ENCODE measurements at places on chromosomes 12 and 14.

DNA sequence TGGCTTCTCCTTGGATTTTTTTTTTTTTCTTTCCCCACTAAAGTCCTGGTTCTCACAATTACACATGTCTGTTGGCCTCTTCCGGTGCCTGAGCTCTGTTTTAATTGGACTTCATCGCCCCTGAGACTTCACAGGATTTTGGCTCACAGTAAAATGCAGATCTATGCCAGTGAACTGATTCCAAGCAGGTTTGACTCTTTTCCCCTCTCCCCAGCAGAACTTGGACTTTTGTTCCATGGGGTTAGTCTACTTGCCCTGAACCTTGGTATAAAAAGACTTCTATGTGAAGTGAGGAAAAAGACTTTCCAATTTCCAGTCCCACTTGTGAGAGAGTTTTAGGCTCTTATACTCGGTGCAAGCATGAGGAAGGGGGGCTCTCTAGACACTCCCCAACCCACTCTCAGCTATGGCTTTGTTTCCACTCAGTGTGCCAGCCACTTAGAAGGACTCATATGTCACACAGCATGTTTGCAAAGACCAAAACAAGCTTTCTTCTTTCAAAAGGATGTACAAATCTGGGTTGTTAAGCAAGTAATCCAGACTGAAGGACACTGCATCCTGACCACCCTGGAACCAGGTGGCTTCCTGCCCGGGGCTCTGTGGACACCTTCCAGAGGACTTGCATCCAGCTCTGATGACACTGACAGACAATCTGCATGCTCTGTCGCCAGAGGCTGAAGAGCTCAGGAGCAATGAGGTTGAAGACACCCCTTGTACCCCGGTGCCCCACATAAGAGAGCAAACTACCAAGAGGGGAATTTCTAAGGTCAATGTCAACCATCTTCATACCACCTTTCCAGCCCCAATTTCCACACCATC, 221.9 kb upstream of the EGLN3 start:
- DNase-seq, result no peak

- DNase-seq, result no peak
Observed at GRCh38 chr12:83313322-83313721, 626.6 kb downstream of the TMTC2 start.

GRCh38 chr12:41189395-41190251, 1.5 kb downstream of the PDZRN4 start:
- no peak for DNase-seq

DNA sequence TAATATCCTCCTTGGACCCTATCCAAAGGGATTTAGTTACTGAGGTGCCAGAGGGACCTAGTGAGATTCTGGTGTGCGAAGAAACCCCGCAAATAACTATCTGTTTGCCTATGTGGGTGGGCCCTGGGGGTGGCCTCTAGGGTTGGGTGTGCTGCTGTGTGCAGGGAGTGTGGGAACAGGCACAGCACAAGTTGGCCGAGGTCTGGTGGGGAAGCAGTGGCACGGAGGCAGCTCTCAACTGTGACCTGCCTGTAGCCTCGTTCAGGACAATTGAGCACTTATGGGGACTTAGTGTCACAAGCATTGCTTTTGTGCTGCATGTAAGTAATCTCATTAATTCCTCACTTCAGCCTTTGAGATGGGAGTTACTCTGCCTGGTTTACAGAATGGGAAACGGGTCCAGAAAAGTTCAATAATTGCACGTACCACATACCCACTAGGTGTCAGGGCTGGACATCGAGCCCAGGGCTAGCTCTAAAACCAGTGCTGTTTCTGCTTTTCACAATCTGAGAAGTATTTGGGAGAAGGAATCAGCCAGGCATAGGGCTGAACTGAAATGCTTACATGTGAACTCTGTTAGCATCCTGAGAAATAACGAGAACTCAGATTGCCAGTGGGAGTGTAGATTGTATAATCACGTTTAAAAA, 58.8 kb downstream of the TECPR2 start:
- no peak for DNase-seq

DNA sequence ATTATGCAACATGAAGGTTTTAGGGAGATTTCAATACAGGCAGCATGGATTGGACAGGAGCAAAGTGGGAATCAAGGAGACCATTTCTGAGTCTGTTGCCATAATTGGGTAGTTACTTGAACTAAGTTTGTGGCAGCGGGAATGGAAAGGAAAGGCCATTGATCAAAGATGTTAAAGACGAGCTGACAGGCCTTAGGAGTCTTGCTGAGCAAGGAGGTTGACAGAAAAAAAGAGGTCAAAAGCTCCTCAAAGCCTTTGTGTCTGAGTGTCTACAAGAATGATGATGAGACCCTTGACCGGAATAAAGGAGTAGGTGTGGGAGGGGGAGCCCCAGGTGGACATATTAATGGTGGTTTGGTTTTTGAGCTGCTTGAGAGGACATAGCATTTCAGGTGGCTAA, 9.4 kb downstream of the PLEKHA5 start:
- DNase-seq, result no peak

DNA sequence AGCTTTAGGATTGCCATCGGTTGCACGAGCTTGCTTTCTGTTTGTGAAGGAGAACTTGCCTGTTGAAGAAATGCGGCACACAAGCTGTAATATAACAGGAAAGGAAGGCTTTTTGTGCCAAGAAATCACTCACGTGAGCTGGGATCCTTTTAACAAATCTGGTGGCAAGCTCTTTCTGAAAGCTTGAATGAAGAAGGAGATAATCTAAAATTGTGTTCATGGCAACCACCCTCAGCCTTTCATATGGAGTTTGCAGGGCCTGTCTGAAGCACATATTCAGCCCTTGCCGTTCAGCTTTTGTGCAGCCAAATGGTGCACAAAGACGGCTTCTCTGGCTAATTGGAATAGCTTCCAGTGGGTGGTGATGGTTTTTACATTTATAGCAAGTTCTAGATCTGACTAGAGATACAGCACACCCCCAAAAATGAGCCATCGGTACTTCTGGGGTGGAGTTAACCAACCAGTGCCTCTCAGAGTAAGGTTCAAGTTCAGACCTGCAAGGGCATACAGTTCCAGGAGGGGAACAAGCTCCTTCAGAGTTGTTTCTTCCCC, 107.4 kb downstream of the AEBP2 start:
- DNase-seq, result no peak

DNA sequence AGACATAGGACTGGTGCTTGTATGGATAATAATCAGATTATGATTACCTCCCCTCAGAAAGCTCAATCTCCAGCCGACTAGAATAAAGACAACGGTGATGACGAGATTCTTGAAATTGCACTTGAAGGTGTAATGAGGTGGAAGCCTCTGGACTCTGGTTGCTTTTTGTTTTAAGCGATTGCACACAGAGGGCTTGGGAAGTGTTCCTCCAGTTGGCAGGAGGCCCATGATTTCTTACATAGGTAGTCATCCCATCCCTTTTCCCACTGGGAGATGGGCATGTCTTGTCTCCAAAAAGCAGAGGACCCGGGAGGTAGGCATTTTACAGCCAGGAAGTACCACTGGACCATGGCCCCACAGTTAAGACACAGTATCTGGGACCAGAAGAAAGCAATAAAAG, 165.7 kb upstream of the FKBP4 start:
- no peak for DNase-seq

- DNase-seq, result no peak
Observed at GRCh38 chr14:50312734-50313054, 570 bp downstream of the DMAC2L start.

DNA sequence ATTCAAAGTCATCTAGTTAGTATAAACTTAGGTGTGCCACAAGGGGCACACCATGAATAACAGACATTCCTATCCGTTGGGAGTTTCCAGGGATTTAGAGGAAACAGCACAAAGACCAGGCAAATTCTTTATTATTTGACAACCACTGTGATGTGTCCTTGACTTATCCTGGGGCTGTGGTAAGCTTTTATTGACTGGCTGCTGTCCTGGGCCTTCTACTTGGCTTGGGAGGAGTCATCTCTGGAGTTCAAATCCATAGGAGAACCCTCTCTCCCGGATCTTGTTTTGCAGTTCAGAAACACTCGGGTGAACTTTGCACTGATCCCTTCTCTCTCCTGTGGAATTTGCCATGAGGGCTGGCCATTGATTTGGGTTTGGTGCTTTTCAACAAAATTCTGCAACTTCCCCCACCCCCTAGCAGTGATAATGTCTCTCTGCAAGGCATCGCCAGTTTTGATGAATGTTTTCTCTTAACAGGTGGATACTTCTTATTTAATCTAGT, 136.3 kb downstream of the ADCK1 start:
- DNase-seq, result no peak

DNA sequence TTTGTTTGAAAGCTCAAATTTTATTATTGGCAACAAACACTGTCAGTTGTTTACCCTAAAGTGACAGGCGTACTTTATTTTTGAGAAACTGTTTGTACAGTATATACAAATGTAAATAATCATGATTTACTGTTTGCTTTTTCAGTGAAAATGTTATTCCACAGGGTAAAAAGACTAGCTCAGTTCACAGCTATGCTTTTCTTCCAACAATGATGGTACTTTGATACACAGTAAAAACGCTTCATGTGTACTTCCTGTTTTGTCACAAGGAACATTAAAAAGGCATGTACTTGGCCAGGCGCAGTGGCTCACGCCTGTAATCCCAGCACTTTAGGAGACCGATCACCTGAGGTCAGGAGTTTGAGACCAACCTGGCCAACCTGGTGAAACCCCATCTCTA, 53.7 kb downstream of the MON2 start:
- no peak for DNase-seq

- no peak for DNase-seq
Observed at GRCh38 chr14:51825926-51826325, 34.5 kb upstream of the GNG2 start.

DNA sequence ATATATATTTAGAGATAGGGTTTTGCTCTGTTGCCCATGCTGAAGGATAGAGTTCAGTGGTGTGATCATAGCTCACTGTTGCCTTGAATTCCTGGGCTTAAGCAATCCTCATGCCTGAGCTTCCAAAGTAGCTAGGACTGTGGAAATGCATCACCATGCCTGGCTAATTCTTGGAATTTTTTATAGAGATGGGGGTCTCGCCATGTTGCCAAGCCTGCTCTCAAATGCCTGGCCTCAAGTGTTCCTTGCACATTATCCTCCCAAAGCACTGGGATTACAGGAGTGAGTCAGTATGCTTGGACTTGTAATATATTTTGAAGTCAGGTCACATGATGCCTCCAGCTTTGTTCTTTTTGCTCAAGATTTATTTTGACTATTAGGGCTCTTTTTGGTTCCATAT, 178.0 kb downstream of the RPAP3 start:
- no peak for DNase-seq

DNA sequence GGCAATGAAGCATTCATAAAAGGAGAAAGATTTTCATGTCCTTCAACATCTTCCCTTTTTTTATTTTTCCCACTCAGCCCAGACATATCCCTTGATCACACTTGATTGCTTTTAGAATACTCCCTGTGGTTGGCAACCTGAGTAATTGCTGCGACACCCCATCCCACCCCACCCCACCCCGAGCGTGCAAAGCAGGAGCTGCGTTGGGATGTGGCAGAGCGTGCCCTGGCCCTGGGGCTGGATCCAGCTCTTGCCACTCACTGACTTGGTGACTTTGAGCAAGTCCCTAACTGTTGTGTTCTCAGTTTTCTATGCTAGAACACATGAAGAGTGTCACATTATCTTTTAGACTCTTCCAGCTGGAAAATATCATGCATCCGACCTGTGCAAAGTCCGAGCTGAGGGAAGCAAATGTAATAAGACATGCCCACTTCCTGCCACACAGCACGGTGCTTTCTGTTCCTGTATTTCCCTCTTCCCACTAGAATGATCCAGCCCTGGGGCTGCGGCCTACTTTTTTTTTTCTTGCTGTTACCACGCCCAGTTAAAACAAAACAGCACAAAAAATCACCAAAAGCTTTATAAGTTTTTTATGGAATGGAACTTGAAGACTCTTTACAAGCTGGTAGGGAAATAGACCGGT, 4.0 kb downstream of the ASCL4 start:
- DNase-seq, result no peak

DNA sequence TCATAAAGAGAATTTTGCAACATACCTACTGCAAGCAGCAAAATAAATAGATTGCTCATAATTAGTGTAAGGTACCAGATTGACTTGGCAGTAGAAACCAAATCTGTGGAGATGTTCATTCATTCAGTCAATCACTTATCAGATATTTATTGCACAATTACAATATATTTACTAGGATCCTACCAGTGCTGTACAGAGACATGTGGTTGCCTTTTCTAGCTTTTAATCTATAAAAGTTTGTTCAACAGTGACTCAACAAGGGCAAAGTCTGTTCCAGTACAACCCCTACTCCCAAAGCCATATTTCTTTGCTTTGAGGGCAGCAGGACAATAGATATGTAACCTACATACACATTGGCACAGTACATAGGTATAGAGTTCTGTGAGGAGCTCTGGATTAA, 27.3 kb downstream of the ABCD2 start:
- no peak for DNase-seq

DNA sequence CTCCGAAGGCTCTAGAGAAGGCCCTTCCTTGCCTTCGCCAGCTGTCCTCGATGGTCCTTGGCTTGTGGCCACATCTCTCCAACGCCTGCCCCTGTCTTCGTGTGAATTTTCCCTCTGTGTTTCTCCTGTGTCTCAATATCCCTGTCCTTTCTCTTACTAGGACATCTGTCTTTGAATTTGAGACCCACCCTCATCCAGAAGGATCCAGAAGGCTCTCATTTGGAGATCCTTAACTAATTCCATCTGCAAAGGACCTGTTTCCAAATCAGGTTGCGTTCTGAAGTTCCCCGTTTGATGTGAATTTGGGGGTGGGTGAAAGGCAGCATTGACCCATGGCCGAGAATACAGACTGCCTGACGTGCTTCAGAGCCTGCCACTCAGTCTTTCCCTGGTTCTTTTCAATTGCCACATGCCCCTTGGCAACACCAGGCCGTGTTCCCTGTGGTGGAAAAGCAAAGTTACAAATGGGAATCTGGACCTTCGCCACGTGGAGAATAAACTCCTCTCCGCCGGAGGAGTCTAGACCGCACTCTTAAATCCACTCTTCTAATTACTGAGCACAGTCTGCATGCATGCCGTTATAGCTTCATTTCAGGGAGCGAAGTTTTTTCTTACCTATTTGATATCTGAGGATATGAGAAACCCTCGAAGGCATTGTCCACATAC, 158.8 kb downstream of the TMEM132C start:
- no peak for DNase-seq

DNA sequence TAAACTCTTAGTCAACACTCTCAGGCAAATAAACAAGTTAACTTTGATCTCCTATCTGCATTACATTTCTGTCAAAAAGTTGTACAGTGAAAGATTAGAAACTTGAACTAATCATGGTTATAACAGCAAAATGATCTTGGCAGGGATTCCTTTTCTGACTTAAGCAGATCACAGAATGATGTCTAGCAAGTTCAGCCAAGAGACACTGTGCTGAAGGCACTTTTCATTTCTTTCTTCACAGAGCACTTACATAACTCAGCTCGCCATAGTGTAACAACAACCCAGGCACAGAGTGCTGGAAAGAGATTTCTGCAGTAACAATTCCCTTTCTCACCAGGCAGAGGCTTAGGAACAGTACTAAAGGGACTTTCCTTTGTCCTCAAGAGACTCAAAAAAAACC, 19.6 kb upstream of the CSRP2 start:
- DNase-seq, result no peak

Data from coronary artery (tissue), 2 donors.